ENCODE measurements at places on chromosomes 12 and 14. TPM values are rescaled to one million over a fixed set of nuclear protein-coding genes. Genes with fewer than 3 reads are reported as not detected.

The BDKRB1 gene
- 5.5 TPM for total RNA-seq

The SMIM41 gene
- total RNA-seq = not detected

The DNAJC22 gene
- total RNA-seq = 2.5 TPM

The HPD gene
- not detected for total RNA-seq

The NT5DC3 gene
- 5.2 TPM for total RNA-seq

The ACVRL1 gene
- total RNA-seq = 114 TPM

The SLC5A8 gene
- not detected for total RNA-seq

The IL22 gene
- not detected for total RNA-seq

GRCh38 chr14:77910506-77910905 lies 110.6 kb downstream of the ADCK1 start:
- no peaks in the 10 kb centered on the region for H3K4me1 ChIP-seq
- H3K36me3 ChIP-seq = no peaks in the 10 kb centered on the region
- H3K27me3 ChIP-seq = no peaks in the 10 kb centered on the region
- no peak overlapping the region for H3K4me3 ChIP-seq
- no peak for DNase-seq
- H3K27ac ChIP-seq = no peak overlapping the region

- peak overlapping the region; percentile 19 for H3K4me3 ChIP-seq
- H3K36me3 ChIP-seq = no peaks in the 10 kb centered on the region
- no peaks in the 10 kb centered on the region for H3K27me3 ChIP-seq
- 0 out of 2 replicates have a peak overlapping the region, but pooled peaks have one; percentile 13 for H3K27ac ChIP-seq
- peaks cover 19% of the 10 kb centered on the region for H3K4me1 ChIP-seq
These were observed 100.9 kb upstream of the CCDC91 start for GRCh38 chr12:28089338-28089737.

DNA sequence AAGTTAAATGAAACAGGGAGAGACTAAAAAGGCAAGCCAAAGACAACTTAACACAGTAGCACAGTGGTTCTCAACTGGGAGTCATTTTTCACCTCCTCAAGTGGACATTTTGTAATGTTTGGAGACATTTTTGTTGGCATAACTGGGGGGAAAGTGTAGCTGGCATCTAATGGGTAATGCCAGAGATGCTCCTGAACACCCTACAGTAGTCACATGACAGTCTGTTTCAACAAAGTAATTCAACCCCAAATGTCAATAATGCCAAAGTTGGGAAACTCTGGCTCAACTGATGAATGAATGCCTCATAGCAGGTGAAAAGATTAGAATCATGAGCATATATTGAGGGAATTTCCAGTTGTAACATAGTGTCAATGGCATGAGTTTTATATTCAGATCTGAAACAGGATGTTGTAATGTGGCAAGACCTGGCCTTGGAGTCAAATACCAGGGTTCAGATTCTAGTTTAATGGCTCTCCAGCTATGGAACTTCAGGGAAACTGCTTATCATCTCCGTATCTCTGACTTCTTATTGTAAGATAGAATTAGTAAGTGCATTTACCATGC lies 2.4 kb upstream of the OR4K5 start:
- DNase-seq = no peak
- no peak overlapping the region for H3K27ac ChIP-seq
- no peaks in the 10 kb centered on the region for H3K36me3 ChIP-seq
- no peaks in the 10 kb centered on the region for H3K4me1 ChIP-seq
- no peak overlapping the region for H3K4me3 ChIP-seq

DNA sequence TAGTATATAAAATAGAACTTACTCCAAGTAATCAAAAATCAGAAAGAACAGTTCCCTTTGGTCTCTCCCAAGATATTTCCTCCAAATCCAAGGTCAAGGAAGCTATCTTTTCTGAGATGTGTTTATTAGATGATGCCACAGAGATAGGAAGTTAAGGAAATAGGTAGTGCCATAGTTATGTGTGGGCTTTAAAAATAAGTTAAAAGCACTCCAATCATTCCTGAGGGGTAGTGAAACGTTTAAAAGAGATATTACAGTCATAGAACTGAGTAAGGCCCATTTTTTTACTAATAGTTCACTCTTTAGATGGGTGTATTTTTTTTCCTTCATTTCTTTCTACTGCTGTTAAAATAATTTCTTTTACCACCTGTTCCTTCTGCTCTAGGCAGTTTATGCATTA lies 1630.9 kb upstream of the SEL1L start:
- no peaks in the 10 kb centered on the region for H3K27me3 ChIP-seq
- no peaks in the 10 kb centered on the region for H3K36me3 ChIP-seq
- no peaks in the 10 kb centered on the region for H3K4me1 ChIP-seq
- DNase-seq = no peak
- peak overlapping the region; percentile 40 for H3K27ac ChIP-seq

GRCh38 chr12:129540249-129540648 lies 363.6 kb downstream of the TMEM132D start:
- H3K27me3 ChIP-seq = no peaks in the 10 kb centered on the region
- H3K4me1 ChIP-seq = no peaks in the 10 kb centered on the region
- no peak for DNase-seq
- H3K27ac ChIP-seq = no peak overlapping the region

GRCh38 chr12:57187222-57188089 lies 29.1 kb upstream of the NXPH4 start:
- DNase-seq = no peak
- H3K27me3 ChIP-seq = no peaks in the 10 kb centered on the region
- no peaks in the 10 kb centered on the region for H3K4me1 ChIP-seq
- H3K36me3 ChIP-seq = peaks cover 61% of the 10 kb centered on the region
- no peak overlapping the region for H3K27ac ChIP-seq

GRCh38 chr12:6574576-6575295 lies 6.6 kb upstream of the NOP2 start:
- H3K27ac ChIP-seq = no peak overlapping the region
- DNase-seq = no peak
- H3K36me3 ChIP-seq = peaks cover 79% of the 10 kb centered on the region
- no peaks in the 10 kb centered on the region for H3K4me1 ChIP-seq
- H3K4me3 ChIP-seq = no peak overlapping the region

GRCh38 chr12:11758510-11759493 lies 109.3 kb downstream of the ETV6 start:
- no peak overlapping the region for H3K27ac ChIP-seq
- H3K4me1 ChIP-seq = peaks cover 23% of the 10 kb centered on the region
- no peaks in the 10 kb centered on the region for H3K27me3 ChIP-seq
- H3K36me3 ChIP-seq = no peaks in the 10 kb centered on the region

DNA sequence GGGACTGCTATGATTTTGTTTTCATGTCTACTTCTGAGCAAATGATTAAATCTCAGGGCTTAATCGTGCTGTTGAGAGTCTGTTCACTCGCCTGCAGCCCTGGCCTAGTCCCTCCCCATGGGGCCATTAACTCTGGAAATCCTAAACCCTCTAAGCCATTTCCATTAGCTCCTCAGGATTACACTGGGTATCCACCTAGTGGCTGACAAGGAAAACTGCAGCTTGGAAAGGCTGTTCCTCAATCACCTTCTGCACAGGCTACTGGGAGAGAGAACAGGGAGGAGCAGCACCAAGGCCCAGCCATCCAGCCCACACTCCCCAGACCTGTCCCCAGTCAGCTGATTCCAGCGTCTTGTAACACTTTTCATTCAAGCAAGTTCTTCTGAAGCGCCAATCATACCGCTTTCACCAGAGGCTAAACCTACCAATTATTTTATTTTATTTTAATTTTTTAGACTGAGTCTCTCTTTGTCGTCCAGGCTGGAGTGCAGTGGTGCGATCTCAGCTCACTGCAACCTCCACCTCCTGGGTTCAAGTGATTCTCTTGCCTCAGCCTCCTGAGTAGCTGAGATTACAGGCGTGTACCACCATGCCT lies 48.7 kb downstream of the NEUROD4 start:
- H3K27ac ChIP-seq = no peak overlapping the region
- no peaks in the 10 kb centered on the region for H3K4me1 ChIP-seq
- peak; percentile 70 for DNase-seq

DNA sequence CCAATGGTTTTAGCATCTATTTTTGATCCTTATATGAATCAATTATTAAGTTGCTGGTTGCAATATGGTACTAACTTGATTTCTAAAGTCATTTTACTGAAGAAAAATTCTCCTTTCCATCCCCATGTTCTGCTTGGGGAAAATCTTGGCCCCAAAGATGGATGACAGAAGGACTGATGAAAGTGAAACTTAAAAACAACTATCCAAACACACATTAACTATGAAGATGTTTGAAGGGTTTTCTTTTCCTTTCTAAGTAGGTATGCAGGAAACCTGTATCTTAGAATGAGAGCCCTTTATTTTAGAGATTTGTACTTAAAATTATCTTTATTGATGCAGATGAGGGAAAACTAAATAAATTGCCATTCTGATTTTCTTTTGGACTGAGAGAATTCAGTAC lies 5.9 kb downstream of the C12orf71 start:
- peaks cover 10% of the 10 kb centered on the region for H3K4me1 ChIP-seq
- DNase-seq = no peak
- H3K4me3 ChIP-seq = no peak overlapping the region
- no peaks in the 10 kb centered on the region for H3K36me3 ChIP-seq
- H3K27me3 ChIP-seq = no peaks in the 10 kb centered on the region

DNA sequence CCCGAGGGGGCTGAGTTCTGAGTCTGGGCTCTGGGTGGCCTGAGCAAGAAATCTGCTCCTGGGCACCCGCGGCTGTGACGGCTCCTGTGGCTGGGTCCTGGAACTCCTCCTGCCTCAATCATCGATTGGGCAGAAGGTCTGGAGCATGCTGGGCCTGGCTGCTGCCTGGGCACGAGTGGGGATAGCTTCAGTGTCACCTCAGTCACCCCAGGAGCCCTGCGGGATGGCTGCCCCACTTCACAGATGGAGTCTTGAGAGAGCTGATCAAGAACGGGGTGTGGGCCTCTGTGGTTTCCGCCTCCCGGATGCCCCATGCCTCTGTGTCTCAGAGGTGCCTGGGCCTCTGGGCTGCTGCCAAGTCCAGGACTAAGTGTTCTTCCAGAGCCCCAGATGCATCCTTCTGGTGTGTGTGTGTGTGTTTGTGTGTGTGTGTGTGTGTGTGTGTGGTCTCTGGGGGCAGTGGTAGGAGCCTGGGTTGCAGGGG lies 185.6 kb upstream of the C14orf180 start:
- H3K27me3 ChIP-seq = no peaks in the 10 kb centered on the region
- H3K4me3 ChIP-seq = no peak overlapping the region
- no peak overlapping the region for H3K27ac ChIP-seq
- no peak for DNase-seq
- no peaks in the 10 kb centered on the region for H3K4me1 ChIP-seq
- H3K36me3 ChIP-seq = no peaks in the 10 kb centered on the region

DNA sequence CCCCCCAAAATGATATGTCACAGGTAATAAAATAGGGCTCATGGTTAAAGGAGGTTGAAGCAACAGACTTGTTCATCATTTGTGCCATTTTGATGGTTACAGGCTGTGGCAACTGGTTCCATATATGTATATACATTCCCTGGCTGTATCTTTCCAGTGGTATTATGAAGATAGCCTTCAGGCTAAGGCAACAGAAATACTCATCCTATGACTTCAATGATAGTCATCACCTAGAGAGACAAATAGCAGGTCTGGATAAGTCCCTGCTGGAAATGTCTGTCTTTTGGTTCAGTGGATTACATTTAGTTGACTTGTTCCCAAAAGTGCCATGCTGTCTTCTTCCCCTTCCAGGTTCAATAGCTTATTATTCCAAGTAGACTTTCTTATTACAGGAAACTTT lies 997.4 kb downstream of the FLRT2 start:
- H3K4me3 ChIP-seq = no peak overlapping the region
- no peaks in the 10 kb centered on the region for H3K27me3 ChIP-seq
- no peaks in the 10 kb centered on the region for H3K4me1 ChIP-seq
- H3K27ac ChIP-seq = no peak overlapping the region
- DNase-seq = no peak

GRCh38 chr12:56722832-56723231 lies 2.3 kb downstream of the NACA start:
- peak overlapping the region; percentile 90 for H3K27ac ChIP-seq
- no peaks in the 10 kb centered on the region for H3K27me3 ChIP-seq
- H3K4me3 ChIP-seq = peak overlapping the region; percentile 95

DNA sequence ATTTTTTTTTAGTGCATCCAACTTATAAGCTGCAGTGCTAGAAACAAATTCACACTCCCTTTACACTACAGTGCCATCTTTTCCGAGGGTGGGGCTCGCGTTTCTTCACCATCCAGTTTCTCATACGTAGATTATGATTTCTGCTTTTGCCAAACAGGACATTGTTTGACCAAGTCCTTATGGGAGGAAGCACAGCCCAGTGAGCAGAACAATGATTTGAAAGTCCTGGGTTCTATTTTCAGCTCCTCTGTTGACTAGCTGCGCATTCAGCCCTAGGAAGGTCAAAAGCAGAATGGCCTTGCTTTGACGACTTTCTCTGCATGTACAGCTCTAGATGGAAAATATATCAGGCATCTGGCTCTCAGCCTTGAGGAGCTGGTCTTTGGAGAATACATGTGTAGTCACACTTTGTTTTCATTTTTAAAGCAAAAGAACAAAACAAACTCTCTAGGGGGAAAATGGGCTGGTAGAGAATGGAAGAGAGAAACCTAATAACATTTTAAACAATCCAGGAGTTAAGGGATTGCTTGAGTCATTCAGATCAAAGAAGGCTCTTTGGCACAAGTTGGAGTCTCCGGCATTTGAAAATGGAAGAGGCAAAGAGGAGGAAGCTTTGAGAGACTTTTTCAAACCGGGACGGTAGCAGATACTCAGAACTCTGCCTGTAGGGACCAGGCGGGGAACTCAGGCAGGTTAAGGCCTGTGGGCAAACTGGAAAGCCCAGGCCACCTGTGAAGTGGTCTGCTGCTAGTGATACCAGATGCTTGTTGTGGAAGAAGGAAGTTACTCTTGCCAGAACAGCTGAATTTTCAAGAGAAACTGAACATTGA lies 257.3 kb upstream of the PLEKHG7 start:
- no peaks in the 10 kb centered on the region for H3K27me3 ChIP-seq
- H3K4me3 ChIP-seq = no peak overlapping the region
- H3K27ac ChIP-seq = no peak overlapping the region
- no peaks in the 10 kb centered on the region for H3K36me3 ChIP-seq
- H3K4me1 ChIP-seq = no peaks in the 10 kb centered on the region

DNA sequence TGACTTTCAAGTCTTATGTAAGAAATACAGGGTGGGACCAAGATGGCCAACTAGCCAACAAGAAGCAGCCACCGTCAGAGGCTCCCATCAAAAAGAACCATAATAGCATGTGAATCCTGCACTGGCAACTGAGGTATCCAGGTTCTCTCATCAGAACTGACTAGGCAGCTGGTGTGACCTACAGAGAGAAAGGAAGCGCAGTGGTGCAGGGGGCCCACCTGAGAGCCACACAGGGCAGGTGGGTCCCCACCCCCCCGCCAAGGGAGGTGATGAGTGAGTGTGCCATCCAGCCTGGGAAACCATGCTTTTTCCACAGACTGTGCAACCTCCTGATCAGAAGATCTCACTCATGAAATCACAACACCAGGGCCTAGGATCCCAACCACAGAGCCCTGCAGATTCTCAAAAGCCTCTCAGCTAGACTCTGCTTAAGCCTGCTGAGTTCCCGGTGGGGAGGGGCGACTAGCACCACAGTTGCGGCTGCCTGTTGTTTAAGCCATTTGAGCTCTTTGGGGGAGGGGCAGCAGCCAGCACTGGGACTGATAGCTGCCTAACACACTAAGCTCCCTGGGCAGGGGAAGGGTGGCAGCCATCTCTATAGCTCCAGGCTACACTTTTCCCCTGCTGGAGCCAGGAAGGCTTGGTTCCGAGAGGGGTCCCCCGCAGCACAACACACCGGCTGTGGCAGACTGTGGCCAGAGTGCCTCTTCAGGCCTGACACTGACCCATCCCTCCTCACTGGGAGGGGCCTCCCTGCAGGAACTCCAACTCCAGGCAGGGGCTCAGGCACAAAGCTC lies 75.3 kb downstream of the GARIN6 start:
- no peak overlapping the region for H3K4me3 ChIP-seq
- H3K27ac ChIP-seq = no peak overlapping the region
- no peak for DNase-seq

- no peaks in the 10 kb centered on the region for H3K4me1 ChIP-seq
- no peak overlapping the region for H3K4me3 ChIP-seq
- no peak overlapping the region for H3K27ac ChIP-seq
- peak; percentile 21 for DNase-seq
These were observed 133.2 kb downstream of the ALX1 start for GRCh38 chr12:85413266-85413665.
